ENCODE measurements at places on chromosomes 6 and 20.

GRCh38 chr6:90953405-90954161 is 366.7 kb upstream of the MAP3K7 start:
- no peak for DNase-seq

- DNase-seq: no peak
Observed at GRCh38 chr20:62326559-62326958, 23.8 kb downstream of the ADRM1 start.

DNA sequence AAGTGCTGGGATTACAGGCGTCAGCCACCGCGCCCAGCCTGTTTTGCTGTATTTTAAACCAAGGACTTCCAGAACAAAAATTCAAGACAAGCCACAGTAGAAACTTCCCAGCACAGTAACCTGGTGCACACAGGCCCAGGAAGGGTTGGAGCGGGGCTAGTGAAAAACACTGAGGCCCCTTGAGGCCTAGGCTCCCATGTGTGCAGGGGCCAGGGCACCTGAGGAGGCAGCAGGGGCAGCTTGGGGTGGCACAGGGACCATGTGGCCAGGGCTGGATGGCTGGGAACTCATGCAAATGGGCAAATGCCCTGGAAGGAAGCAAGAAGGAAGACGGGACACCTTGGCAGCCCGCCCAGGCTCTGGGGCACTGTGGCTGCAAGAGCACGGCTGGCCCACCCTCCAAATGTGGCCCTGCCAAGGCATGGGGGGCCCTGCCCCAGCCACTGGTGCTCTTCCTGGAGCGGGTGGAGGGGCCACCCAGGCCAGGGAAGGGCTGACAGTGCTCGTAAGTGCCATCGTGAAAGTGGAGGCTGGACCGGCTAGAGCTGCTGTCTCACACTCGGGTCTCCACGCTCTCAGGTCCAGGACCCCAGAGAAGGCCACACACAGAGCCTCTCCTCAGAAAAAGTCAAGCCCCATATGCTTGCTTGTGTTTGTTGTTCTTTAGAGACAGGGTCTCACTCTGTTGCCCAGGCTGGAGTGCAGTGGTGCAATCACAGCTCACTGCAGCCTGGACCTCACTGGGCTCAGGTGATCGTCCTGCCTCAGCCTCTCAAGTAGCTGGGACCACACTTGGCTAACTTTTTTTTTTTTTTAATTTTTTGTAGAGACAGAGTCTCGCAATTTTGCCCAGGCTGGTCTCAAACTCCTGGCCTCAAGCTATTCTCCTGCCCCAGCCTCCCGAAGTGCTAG is 10.3 kb downstream of the SLC2A4RG start:
- DNase-seq: no peak

DNA sequence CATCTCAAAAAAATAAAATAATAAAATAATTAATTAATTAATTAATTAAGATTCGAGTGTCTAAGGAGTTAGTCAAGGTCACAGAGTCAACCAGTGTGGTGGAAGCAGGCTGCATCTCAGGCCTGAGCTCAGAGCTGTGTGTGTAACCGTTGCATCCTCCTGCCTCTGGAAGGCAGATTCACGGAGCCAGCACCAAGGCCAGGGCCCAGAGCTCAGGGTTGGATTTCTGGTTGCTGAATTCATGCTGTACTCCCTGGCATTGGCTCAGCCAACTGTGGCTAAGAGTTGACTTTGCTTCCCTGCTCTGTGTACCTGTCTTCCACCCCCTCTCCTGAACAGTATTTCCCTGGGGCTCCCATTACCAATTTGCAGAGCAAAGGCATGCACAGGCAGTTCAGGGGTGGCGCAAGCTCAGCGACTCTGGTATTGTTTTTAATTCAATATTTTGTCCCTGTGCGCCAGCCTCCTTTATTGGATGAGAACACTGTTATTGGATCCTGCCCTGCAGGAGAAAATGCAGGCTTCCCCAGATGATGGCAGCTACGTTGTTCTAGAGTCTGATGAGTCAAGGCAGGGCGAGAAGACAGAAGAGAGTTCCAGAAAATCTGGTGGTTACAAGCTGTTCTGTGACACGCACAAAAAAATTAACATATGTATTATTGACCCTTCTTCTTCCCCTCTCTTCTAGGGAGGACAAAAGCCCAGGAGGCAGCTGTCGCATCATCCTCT is 12.3 kb upstream of the CTNNBL1 start:
- DNase-seq: no peak

DNA sequence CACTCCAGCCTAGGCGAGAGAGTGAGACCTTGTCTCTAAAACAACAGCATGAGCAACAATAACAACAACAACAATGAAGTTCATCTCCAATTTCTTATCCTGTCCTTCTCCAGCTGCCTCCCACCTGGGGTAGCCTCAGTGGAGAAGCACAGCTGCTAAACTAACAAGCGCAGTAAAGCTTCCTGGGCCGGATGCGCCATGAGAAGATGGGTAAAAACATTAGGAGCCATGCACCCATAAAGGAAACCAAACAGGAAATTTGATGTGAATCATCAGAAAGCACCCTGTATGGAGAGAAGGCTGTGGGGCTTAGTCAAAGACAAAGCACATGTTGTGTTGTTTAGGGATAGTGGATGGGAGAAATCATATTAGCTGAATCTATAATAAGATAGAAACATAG is 61.1 kb upstream of the CCN6 start:
- no peak for DNase-seq

DNA sequence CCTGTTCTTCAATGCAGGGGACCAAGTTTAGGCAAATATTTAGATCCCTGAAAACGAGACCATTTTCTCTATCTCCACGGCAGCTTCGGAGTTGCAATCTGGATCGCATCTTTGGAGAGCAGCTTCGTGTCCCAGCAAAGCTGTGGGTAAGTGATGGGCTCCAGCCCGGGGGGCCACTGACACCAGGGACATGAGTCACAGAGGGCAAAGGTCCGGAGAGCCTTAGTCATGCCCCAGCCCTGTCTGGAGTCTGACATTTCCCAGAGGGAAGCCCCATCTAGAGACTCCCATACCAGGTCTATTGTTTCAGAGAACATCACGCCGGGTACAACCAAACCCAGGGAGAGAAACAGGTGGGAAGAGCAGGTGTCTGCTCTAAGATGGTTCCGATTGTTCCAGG is 95.9 kb downstream of the NFATC2 start:
- peak; percentile 87 for DNase-seq

- no peak for DNase-seq
Observed at GRCh38 chr6:71226151-71226550, 62.5 kb upstream of the OGFRL1 start.

DNA sequence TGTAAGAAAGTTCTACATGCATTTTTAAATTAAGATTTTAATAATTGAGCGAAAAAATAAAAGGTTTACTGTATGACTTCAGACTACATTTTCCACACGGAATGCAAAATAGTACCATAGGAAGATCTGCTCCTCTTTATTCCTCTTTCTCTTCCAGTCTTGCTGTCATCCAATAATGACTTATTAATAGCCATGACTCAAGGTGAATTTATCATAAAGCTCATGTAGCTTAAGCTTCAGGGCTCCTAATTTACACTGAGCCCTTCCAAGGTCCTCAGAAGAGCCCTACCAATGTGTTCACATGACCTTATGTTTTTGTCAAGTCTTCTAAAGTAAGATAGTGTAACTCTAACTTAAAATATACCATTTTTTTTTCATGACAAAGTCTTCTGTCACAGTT is 510.1 kb downstream of the PHF3 start:
- DNase-seq: no peak

DNA sequence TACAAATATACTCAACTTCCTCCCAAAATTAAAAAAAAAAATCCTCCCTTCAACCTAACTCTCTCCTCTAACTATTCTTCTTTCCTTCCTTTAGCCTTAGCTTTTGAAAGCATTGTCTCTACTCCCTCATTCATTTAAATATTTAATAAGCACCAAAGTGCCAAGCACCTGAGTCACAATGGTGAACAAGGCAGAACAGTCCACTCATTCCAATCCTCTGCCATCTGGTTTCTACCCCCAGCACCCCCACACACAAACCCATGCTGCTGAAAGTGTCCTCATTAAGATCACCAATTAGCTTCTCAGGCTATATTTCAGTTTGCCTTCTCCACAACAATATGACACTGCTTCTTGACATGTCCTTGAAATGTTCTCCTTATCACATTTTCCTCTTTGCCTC is 76.3 kb downstream of the DTNBP1 start:
- DNase-seq: no peak

DNA sequence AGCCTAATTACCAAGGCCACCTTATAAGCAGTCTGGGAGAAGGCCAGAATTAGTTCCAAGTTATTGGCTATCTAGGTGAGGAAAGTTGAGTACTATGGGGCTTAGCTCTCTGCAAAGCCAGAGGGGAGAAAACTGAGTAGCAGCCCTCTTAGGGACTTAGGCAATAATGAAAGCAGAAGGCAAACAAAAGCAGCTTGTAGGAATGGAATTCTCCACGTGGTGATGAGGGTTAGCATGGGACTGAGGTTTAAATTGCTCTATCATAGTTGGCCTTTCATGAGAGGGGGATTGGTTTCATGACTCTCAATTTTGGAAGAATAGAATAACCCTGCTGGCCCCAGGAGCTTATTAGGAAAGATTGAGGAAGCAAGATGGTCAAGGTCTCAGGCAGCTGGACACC is 7.0 kb upstream of the UBE2J1 start:
- DNase-seq: no peak

- DNase-seq: no peak
Observed at GRCh38 chr6:116676021-116676420, 5.0 kb upstream of the KPNA5 start.

DNA sequence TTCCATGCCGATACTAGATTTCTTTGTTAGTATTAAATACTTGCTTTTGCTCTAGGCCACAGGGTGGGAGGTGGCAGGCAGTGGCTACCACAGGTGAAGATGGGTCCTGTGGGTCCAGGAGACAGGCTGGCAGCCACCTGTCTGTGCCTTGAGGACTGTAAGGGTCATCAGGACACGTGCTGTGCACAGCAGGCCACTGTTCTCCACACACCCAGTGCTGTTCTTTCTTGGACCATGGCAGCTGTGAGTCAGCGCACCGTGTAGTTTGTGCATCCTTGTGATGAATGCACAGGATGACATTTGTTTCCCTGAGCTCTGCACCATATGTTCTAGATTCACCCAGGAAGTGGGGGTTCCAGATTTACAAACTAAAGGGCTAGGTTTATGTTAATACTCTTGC is 317.0 kb downstream of the ZFAND3 start:
- no peak for DNase-seq

GRCh38 chr6:26536571-26537159 is 1.5 kb upstream of the HMGN4 start:
- DNase-seq: no peak

- peak; percentile 32 for DNase-seq
Observed at GRCh38 chr20:47487175-47487917, 14.3 kb upstream of the NCOA3 start.

DNA sequence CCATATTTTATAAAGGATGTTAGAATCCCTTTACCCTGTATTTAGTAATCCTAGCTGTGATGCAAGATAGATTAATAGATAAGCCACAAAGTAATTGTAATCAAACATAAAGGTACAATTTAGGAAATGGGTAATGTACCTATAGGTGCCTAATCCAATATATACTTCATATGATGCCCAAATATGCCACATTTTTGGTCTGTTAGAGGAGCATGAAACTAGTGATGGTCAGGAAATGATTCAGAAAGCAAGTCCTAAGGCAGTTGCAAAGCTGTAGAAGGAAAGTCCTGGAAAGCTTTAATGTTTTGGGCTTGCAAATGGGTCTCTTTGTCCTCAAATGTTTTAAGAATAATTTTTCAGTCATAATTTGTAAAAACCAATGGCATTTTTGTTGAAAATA is 76.6 kb upstream of the PTPRK start:
- no peak for DNase-seq

DNA sequence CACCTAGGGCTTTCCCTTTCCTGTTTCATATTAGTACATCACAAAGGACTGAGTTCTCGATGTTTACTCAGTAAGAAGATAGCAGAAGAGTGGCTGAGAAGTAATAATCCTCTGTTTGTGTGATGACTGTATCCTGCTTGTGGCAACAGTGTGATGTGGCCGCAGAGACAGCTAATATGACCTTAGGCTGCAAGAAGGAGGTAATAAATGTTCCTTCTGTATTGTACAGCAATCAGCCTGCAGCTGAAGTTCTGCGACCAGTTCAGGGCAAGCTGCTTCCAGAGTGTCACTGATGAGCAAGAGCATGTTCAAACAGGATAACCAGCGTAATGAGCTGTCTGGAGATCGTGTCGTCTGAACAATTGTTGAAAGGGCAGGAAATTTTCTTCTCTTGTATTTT is 70.9 kb downstream of the OPN5 start:
- no peak for DNase-seq

GRCh38 chr6:43870660-43871061 is 100.7 kb downstream of the VEGFA start:
- DNase-seq: no peak

DNA sequence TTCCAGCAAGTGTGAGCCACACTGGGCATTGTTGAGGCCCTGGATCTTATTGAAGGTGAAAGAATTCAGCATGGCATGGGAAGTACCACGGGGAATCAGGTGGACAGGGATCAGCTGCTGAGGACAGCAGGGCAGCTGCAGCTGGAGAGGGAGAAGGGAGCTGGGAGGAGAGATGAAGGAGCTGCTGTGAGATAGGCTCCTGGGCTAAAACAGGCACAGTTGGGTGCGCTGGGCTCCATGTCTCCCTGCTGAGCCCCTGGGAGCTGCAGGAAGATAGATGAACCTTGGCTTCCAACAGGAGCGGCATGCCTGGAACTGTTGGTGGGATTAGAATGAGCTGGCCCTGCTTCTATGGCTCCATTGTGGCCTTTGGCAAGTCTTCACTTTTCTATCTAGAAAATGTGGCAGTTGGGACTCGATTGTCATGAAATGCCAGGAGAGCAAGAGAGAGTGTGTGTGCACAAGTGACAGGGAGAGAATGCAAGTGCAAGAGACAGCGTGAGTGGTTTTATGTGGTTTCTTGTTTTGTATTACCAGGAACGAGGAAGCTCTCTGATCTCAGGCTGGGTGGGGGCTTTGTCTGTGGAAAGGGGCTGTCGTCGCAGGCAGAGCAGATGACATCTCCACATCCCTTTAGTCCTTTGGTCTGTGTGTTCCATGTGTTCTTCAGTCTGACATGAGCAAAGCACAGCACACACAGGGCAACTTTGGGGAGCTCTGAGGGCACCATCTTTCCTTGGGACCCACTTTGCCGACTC is 20.4 kb downstream of the SNPH start:
- no peak for DNase-seq

GRCh38 chr20:47241345-47241781 is 115.1 kb downstream of the ZMYND8 start:
- no peak for DNase-seq

DNA sequence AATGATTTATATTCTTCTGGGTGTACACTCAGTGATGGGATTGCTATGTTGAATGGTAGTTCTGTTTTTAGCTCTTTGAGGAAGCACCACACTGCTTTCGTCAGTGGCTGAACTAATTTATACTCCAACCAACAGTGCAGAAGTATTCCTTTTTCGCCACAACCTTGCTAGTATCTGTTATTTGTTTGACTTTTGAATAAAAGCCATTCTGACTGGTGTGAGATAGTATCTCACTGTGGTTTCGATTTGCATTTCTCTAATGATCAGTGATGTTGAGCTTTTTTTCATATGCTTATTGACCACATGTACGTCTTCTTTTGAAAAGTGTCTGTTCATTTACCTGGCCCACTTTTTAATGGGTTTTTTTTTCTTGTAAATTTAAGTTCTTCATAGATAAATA is 583.8 kb upstream of the ARID1B start:
- DNase-seq: no peak

GRCh38 chr6:119274197-119274595 is 75.4 kb downstream of the MAN1A1 start:
- no peak for DNase-seq

GRCh38 chr6:111162504-111162903 is 75.2 kb downstream of the SLC16A10 start:
- no peak for DNase-seq
